HT1080 (cell line): ENCODE measurements at places on chromosomes 6 and 20.
A peak's percentile ranks its signal among the peaks of the same experiment; 100 is the strongest.

DNA sequence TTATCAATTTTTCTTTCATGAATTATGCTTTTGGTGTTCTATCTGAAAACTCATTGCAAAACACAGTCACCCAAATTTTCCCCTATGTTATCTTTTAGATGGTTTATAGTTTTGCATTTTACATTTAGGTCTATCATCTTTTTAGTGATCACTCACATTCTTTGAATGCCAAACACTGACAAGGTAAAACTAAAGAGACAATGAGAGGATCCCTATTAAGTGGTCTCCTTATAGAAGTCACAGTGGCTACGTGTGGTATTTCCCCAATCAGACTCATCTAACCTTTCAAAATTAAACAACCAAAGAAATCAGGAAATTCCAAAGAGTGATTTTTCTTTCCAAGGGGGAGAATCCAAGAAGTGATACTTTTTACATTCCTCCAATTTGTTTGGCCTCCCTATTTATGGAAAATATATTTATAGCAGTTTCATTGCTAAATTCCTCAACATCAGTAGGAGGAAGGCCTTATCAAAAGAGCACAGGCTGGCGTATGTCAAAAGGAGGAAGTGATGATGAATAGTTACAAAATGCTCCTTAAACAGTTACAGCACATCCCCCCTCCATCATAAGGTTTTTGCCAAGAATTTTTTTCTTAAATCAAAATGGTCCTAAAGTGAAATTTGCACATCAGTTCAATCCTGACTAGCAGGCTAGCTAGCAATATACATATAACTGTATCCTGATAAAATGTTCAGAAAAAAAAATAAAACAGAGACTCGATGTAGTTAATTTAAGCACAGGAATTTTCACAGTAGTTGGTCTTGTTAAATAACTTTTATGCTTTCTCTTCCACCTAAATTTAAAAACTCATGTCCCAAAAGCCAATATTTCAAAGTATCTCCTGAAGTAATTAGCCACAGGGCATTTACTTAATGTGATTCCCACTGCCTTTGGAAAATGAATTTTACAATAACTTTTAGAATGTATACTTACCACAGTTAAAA, 76.2 kb upstream of the IPCEF1 start:
- peak; percentile 34 for DNase-seq

DNA sequence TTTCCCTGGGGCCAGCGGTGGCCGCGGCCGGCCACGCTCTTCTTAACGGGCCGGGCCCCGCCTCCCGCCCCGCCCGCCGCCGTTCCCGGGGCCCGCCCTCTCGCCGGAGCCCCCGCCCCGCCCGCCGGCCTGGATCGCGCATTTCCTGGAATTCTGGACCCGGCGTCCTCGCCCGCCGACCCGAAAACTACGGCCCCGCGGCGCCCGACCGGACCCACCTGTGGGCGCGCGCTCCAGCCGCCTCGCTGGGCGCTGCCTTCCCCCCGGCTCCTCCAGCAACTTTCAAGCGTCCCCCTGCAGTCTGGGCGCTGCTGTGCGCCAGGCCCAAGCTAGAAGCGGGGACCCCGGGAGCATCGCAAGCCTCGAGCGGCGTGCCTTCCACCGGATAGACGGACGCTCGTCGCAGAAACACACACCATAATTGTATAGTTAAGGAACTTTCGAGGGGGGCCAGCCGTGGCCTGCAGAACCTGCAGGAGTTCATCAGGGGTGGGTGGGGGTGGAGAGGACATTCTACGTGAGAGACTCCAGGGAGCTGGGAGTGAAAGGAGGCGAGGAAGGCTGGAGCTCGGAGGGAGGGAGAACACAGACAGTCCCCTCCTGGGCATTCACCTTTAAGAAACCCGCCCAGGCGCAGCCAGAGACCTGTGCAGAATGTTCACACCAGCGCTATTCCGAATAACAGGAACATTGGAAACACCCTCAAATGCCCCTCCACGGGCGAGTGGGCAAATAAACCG, at the start of gene ADA:
Gene ADA, minus strand, starts transcription at position 16 of the 740 bp plus-strand sequence. CDS start 92 bp downstream, outside the sequence.
- DNase-seq = peak; percentile 27

DNA sequence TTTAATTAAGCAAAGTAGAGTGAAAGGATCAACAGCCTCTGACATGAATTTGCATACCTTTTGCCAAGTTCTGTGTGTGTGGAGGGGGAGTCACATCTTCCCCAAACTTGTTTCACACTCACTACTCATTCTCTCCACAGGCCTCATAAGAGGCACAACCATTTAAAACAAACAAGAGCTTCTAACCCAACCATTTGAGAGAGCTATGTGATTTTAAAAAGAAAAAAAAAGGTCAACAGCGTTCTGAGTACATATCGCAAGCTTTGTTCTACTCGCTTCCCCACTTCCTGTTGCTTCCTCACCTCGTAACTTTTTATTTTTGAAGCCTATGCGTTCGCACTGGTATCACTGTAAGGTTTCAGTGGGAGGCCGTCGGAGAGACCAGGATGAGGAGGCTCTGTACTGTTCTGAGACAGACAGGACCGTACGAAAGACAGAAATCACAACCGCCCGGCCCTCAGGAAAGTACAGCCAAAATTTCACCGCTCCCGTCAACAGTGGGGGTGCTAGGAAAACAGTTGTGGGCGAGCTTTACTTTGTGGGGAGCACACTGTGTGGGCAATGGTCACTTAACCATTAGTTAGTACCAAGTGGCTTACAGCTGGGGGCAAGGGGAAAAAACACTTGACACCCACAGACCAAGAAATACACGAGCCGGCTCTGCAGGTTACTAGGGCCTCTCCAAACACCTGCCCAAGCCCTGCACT, 61.3 kb downstream of the TRERF1 start:
- no peak for DNase-seq

- no peak for DNase-seq
Observed at GRCh38 chr20:58000861-58001260, 227.6 kb downstream of the ANKRD60 start.

DNA sequence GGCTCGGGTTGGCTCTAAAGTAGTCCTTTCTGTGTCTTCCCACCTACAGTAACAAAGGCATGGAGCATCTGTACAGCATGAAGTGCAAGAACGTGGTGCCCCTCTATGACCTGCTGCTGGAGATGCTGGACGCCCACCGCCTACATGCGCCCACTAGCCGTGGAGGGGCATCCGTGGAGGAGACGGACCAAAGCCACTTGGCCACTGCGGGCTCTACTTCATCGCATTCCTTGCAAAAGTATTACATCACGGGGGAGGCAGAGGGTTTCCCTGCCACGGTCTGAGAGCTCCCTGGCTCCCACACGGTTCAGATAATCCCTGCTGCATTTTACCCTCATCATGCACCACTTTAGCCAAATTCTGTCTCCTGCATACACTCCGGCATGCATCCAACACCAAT, 291.2 kb downstream of the ESR1 start:
- DNase-seq = no peak

DNA sequence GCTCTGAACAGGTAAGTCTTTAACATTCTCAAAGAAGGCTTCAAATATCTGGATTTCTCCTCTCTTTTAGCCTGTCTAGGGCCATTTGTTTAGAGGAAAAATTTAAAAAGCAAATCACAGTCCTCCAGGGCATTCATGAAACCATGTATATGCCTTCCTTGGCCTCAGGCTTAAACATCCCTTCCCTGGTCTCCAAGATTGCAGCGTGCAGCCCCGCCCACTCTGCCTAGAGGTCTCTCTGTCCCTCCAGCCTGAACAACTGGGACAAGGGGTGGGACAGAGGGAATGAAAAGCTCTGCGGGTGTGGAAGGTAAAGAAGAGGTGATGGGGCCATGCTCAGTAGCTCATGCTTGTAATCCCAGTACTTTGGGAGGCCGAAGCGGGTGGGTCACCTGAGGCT, 9.8 kb upstream of the CBFA2T2 start:
- DNase-seq = no peak

DNA sequence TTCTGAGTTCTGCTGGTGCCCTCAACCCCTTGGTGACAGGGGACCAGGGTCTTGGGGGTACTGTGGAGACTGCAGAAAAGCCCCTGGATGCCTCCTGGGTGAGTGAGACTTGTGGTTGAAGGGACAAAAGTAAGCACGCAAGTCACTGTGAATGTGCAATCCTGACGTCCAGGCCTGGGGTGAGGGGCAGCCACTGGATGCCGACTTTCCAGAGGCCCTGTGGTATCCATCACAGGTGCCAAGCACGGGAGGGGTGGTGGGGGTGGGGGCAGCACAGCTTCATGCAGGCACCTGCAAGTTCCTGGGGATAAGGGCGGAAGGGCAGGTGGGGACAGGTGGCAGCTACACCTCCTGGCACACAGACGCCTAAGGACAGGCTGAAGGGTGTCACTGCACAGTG, 20.1 kb upstream of the UBE2V1 start:
- no peak for DNase-seq
